Fibroblast of gingiva (primary cell): ENCODE measurements at places on chromosomes 11 and 22.

GRCh38 chr11:132972565-132972964 lies 559.7 kb downstream of the OPCML start:
- DNase-seq = no peak

- DNase-seq = no peak
These were observed 69.2 kb downstream of the SLC36A4 start for GRCh38 chr11:93128574-93128973.

GRCh38 chr11:2320568-2321310 lies 18.9 kb downstream of the TSPAN32 start:
- no peak for DNase-seq

GRCh38 chr22:45324311-45324711 lies 14.6 kb downstream of the FAM118A start:
- DNase-seq = no peak

GRCh38 chr11:9756461-9756860 lies 92.6 kb downstream of the SWAP70 start:
- DNase-seq = no peak

DNA sequence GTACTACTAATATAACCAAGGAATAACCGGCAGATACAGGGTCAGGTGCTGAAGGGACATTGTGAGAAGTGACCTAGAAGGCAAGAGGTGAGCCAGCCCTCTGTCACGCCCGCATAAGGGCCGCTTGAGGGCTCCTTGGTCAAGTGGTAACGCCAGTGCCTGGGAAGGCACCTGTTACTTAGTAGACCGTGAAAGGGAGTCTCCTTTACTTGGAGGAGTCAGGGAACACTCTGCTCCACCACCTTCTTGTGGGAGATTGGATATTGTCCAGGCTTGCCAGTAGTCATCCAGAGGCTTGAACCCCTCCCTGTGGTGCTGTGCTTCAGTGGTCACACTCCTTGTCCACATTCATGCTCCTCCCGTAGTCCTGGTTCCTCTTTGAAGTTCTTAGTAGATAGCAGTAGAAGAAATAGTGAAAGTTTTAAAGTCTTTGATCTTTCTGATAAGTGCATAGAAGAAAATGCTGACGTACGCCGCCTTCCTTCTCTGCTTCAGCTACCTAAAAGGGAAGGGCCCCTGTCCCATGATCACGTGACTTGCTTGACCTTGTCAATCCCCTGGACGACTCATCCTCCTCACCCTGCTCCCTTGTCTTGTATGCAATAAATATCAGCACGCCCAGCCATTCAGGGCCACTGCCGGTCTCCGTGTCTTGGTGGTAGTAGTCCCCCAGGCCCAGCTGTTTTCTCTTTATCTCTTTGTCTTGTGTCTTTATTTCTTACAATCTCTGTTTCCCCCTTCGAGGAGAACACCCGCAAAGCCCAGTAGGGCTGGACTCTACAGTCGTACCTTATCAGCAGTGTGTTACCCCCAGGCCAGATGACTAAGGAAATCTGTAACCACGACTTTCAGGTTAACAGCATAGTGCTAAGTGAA lies 6.1 kb downstream of the NUP50 start:
- DNase-seq = no peak

DNA sequence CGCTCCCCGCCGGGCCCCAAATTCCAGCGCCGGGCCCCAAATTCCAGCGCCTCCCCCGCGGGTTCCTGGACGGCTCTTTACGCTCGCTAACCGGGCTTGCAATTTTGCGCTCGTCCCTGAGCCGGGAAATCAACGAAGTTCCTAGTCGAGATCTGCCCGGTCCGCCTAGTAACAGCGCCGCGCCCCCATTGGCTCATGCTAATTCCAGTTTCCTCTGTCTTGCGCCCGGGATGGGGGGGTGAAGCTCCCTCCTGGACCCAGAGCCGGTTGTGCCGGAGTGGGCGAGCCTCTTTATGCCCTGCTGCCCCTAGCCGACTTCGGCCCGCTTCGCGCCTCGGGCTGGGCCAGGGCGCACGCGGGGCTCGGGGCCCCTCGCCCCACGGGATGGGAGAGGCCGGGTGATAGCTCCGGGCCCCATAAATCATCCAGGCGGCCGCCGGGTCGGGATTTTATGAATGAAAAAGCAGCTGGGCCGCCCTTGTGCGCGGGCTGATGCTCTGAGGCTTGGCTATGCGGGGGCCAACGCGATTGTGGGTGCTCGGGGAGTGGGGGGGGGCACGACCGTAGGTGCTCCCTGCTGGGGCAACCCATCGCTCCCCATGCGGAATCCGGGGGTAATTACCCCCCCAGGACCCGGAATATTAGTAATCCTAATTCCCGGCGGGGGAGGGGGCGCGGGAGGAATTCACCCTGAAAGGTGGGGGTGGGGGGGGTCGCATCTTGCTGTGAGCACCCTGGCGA lies 1.8 kb upstream of the CCND1 start:
- peak; percentile 95 for DNase-seq

DNA sequence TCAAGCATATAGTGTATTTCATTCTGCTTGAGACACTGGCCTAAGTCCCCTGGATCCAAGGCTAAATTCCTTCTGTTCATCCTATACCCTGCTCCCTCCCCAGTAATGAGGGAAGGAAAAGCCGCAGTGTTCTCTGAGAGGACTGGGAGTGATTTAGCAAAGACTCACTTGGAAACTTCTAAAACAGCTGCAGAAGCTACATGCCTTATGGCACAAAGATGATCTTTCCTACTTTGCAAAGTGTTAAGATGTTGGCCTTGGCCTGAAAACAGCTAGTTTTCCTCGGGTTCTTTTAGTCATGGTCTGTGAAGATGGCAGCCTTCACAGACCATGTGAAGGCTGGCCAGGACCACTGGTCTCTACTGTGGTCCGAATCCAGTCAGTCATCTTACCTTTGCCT lies 65.7 kb downstream of the ABTB2 start:
- no peak for DNase-seq

GRCh38 chr11:66716996-66717395 lies 12.0 kb downstream of the SPTBN2 start:
- no peak for DNase-seq

GRCh38 chr11:111933872-111934271 lies 3.3 kb upstream of the DIXDC1 start:
- DNase-seq = no peak

DNA sequence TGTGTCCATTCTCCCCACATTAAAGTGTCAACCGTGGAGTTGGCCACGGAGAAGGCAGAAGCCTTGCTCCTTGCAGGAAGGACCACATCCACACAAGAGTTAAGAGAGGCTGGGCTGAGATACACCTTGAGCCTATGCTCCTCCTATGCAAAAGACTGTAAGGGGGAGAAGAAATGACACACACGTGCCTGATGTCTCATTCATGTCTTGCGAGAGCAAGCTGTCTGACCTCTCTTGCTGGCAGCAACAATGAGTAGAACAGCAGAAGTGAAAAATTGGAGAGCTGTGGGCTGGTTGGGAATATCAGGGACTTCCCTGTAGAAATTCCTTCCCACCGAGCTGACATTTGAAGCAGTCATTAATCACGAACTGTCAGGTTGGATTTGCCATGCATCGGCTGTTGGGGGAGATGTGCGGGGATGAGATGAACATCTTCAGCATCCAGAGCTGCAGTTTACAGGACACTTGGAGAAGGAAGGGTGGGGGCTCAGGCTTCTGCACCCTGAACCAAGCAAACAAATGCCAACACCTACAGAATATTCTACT lies 139.3 kb downstream of the MYO18B start:
- no peak for DNase-seq
